Activated T-cell treated with anti-CD3 and anti-CD28 coated beads for 24 hours (primary cell): ENCODE measurements at places on chromosomes 12 and 14.
A peak's percentile ranks its signal among the peaks of the same experiment; 100 is the strongest.

DNA sequence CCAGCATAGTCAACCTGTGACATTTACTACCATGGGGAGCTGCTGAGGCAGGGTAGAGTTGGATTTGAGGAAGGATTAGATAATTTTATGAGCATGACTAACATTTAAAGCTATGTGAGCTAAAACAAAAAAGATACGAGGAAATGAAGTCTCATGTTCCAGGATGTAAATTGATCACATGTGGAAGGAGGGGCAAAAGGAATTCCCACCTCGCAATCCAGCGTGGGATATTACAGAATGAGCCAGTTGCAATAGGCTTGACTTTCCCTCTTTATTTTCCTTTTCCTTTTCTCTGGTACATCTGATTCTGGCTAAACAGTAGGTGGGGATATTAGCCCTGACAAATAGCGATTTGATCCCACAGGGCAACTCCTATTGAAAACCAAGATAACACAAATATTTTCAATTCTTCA is 214.9 kb upstream of the HMGA2 start:
- no peak for DNase-seq

DNA sequence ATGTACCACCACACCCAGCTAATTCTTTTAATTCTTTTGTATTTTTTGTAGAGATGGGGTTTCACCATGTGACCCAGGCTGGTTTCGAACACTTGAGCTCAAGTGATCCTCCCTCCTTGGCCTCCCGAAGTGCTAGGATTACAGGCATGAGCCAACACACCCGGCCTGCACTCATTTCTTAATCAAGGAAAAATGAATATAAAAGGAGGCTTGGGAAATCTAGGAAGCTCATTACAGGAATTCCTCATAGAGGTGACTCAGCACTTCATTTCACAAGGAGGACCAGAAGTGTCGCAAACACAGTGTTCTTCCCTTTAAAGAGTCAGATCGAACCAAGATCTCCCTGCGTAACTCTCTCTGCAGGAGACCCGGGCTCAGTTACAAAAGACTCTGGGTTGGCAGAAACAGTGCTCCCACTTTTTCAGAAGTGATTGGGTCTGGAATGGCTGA is 30.3 kb downstream of the NFKBIA start:
- no peak for DNase-seq

GRCh38 chr12:107581619-107582015 is 104.0 kb upstream of the PWP1 start:
- no peak for DNase-seq

- DNase-seq = no peak
Observed at GRCh38 chr12:131774576-131775391, 53.4 kb upstream of the MMP17 start.

DNA sequence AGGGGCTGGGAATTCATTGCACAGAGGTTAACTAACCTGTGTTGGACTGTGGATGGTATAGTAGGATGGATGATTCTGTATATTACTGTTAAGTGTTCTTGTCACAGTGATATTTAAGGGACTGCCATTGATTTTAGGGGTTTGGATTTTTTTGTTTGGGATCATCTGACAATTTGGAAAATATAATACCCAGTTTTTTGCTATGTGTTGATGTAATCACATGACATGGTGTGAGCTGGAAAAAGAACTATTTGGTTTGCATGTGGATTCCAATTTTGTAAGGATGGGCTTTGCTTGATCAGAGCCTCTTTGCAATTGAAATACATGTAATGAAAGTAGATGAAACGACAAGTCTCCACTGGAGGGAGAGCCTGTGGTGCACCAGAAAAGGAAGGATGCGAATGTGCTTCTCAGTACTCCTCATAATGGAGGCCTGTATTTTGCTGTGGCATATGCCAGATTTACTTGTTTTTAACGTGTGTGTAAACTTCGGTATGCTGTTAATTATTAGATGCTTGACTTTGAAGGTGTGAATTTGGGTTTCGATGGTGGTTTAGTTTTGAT is 2.7 kb downstream of the DYRK2 start:
- DNase-seq = peak; percentile 11

DNA sequence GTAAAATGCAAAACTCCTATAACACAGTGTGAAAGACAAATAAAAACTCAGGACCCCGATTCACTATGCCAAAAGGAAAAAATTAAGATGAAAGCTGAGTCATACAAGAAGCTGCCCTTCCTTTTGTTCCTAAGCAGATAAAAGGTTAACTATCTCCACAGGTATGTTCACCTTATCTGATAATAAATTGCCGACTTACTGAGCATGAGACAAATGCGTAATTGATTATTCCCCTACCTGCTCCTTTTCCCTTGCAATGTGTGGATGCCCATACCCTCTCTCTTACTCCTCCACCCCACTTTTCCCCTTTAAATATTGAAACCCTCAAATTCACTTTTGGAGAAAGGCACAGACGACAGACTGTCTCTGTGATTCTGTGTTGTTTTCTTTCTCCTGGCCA is 148.6 kb upstream of the TMEM260 start:
- no peak for DNase-seq

GRCh38 chr12:66002812-66003211 is 127.7 kb downstream of the LLPH start:
- no peak for DNase-seq

DNA sequence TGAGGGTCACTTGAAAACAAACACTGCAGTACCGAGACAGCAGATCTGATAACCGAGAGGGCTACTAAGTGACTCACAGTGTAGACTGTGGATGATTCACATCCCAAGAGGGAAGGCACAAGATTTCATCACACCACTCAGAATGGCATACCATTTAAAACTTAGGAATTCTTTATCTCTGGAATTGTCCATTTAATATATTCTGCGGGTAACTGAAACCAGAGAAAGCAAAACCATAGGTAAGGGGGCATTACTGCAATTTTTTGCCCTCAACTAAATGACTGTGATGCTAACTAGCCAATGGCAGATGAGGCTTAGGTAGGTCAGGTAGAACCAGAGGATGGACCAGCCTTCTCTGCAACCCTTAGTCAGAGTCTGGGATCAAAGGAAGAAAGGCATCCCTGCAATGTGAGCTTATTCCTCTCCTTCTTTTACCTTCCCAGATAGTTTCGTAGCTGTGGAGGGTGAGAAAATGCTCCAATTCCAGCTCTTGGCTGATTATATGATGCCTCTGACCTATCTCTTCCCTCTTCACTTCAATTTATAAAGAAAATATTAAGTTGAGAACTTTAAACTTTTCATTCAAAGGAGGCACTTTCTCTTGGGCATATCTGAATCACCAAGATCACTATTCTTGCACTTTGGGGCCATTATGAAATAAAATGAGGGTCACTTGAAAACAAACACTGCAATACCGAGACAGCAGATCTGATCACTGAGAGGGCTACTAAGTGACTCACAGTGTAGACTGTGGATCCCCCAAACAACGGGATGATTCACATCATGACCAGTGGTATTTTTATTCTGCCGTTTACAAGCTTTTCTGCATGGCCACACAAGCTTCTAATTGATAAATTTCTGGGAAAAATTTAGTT is 6.8 kb downstream of the ART4 start:
- DNase-seq = no peak

GRCh38 chr12:50192908-50193307 is 25.7 kb upstream of the CERS5 start:
- DNase-seq = no peak

GRCh38 chr12:128083132-128083729 is 183.7 kb upstream of the TMEM132C start:
- no peak for DNase-seq

GRCh38 chr14:51012055-51012454 is 67.8 kb upstream of the PYGL start:
- no peak for DNase-seq

DNA sequence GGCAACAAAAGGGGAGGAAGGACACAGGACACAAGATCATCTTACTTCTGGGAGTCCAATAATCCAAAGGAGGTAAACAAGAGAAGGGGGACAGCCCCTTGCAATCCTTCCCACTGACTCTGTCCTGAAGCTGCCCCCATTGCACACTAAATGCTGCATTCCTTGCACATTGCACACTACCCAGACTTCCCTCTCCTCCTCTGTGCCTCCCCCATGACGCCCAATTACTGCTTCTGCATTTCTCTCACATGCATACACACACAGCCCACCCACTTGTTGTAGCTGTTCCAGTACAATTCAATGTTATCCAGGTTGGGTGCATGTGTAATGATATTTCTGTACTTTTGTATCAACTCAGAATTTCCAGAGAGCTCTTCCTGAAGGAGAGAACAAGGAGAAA is 5.5 kb downstream of the NDRG2 start:
- DNase-seq = no peak

DNA sequence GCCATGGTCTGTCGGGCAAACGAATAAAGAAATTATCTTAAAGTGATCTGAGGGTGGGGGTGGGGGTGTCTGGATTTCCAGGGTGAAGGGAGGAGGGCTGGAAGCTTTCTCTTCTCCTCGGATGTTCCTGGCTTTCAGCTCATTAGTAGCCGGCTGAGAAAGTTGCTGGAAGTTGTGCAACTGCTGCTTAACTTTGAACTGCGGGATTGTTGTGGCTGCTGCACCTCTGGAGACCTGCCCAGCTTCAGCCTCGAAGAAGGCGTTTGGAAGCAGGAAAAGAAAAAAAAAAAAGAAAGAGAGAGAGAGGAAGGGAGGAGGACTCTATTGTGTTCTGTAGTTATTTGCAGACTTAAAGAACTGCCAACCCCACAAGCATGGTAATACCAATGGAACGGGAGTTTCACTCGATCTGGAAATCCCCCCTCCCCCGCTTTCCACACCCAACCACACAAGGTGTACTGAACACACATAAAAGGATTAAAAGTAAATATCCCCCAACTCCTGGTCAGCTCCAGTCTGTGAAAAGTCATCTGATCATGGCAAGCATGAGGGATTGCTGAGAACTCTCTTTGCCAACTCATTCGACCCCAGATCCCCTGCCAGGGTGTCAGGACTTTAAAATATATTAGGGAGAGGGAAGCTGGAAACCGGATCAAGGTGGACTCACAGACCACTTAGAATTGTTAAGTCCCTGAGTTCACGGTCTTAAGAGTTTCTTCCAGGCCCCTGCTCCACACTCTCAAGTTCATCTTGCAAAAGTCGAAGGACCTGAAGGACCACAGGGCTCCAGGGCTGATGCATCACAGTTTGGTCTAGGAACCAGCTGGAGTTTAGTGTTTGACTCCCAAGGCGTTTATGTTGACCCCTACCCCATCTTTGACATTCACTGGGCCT is at the start of gene RASSF9:
RASSF9 (minus strand) TSS at position 213 of the 894 bp plus-strand sequence; CDS start at position 5, 208 bp downstream.
- DNase-seq = no peak

GRCh38 chr12:130956009-130956408 is 2.3 kb downstream of the ADGRD1 start:
- no peak for DNase-seq

DNA sequence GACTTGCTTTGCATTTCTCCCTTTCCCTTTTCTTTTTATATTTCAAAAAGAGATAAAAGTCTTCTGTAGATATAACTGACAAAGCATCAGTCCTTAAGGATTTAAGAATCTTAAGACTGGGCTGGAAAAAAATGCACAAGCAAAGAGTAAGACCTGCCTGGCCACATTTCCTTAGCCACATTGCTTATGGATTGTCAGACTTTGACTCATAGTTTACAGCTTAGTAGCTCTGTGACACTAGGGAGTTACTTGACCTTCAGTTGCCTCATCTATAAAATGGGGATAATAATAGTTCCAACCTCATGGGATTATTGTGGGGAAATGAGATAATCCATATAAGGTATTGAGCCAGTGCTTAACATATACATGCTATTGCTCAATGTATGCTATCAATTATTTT is 66.4 kb upstream of the STK38L start:
- DNase-seq = no peak

DNA sequence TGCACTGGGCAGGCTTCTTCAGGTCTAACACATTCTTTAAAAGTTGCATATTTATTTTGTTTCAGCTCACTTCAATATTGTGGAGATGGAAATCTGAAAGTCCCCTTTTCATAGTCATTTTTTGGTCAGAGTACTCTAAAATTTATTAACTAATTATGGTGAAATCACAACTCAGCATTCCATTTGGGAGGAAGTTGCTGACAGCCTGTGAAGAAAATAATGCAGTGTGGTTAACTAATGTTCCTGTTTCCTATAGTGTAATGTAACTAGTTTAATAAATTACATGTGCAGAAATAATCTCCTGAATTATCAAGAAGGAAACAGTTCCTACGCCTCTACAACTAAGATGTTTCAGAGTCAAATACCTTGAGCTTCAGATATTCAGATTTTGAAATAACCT is 17.1 kb downstream of the LRFN5 start:
- DNase-seq = no peak

DNA sequence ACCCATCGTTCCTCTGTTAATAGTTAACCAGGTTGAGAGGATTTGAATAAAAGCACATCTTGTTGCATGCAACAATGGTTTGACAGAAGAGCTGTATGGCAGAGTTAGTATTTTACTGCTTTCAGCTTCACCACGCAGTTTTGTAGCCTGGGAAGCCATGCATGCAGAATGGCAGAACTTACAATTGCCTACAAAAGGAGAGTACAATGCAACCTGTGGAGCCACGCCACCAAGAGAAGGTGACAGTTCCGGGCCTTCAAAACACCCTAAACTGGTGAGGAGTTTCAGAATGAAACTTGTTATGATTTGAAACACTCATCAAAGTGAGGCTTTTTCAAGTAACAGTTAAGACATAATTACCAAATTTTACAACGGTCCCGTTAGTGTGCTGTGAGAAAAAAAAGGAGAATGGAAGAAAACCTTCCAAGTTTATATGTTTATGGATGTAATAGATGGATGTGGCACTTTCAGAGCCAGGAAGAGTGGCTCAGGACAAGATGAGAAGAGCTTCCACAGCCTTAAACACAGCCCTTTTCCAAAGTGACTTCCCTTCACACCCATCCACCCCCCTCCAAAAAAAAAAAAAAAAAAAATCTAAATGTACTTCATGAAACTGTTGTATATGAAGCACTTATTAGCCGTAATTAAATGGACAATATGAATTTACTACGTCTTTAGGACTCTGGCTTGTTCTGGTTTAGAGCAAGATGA is 158.7 kb downstream of the EGLN3 start:
- DNase-seq = no peak

DNA sequence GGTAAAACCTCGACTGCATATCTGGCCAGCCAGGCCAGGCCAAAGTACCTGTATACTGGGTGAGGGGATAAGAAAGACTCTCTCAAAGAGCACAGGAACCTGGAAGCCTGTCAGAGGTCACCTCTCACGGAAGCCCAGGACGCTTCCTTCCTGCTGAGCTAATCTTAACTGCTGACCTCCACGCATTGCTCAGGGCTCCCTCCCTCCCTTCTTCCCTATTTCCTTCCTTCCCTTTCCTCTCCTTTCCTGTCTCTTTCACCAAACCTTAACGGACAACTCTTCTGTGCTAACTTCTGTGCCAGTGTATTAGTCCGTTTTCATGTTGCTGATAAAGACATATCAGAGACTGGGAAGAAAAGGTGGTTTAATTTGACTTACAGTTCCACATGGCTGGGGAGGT is 14.8 kb upstream of the RNASE10 start:
- no peak for DNase-seq

DNA sequence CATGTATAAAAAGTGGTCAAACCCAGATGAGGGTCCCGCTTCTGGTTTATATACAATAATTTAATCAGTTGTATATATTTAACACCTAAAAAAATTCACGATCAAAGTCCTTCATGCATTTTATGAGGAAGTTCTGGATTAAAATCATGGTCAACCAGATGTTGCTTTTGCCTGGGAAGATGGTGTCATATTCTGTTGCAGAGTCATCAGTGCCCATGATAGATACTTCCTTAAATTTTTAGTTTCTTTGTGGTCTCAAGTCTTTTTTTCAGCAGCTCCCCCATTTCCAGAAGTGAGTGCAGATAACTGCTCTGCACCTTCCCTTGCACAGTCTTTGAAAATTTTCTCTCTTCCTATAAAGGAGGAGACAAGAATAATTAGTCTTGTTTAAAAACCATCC is 16.1 kb downstream of the ERP29 start:
- DNase-seq = no peak

- no peak for DNase-seq
Observed at GRCh38 chr12:52662093-52662917, 10.3 kb upstream of the KRT2 start.
